ENCODE measurements at places on chromosomes 3 and 15.

- no peak for DNase-seq
These were observed 152.1 kb downstream of the PDE8A start for GRCh38 chr15:85133709-85134108.

DNA sequence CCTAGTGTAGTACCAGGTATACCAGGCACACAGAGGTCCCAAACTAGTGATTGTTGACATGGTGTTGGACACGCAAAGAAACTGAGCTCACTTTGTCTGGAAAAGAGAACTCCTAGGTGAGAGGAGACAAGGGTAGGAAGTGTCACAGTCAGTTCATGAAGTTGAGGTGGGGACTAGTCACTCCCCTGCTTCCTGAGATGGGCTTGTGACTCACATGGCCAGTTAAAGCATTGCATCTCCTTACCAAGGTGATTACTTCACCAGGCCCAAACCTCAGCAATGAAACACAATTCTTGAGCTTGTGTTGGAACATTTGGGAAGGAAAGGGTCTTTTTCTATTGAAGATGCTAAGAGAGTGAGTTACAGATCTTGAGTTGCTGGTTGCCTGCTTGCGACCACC, 49.2 kb upstream of the RAD18 start:
- no peak for DNase-seq

- no peak for DNase-seq
These were observed 18.3 kb upstream of the TRAK1 start for GRCh38 chr3:42072831-42073301.

GRCh38 chr15:57550640-57551039, 41.1 kb upstream of the MYZAP start:
- no peak for DNase-seq

DNA sequence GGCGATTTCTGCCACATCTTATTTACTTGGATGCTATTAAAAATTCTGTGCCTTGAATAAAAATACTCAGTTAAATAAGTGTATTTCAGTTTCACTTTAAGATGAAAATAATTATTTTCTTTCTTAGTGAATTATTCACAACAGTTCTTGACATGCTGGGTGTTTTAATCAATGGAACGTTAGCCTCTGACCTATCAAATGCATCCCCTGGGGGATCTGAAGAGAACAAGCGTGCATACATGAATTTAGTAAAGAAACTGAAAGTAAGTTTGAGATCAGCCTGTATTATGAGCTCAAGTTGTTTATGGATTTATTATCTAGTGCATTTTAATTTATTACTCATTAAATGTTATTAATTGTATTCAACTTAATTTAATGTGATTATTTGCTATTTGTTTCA, 597 bp downstream of the P2RY12 start:
- DNase-seq: no peak

GRCh38 chr3:55364421-55364820, 122.7 kb downstream of the WNT5A start:
- peak; percentile 62 for DNase-seq

DNA sequence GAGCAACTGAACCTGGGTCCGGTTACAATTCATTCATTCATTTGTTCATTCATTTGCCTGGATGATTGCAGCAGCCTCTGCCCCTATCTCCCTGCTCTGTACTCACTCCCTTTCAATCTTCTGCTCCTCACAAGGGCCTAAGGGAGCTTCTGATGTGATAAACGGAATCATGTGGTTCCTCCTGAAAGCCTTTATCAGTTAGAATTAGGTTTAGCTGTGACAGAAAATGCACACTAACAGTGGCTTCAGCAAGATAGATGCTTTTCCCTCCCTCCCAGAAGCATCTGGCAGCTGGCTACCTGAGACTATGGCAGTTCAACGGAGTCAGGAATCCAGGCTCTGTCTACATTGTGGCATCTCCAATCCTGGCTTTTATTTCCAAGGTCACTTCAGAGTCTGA, 196.0 kb downstream of the ADAMTS9 start:
- DNase-seq: no peak
